ENCODE measurements at places on chromosomes 2 and 18.

DNA sequence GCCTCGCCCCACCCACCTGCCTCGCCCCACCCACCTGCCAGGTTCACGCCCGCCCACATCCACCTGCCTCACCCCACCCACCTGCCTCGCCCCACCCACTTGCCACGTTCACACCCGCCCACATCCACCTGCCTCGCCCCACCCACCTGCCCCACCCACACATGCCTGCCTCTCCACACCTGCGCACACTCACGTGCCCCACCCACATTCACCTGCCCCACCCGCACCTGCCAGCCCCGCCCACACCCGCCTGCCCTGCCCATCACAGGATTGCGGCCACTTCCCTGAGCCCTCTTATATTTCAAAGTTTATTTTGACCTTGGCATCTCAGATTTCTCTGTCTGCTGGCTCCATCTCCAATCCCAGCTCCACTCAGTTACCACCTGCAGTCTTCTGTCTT, 217.5 kb upstream of the SOX11 start:
- DNase-seq, result no peak

GRCh38 chr2:172819943-172820342, 84.3 kb downstream of the RAPGEF4 start:
- DNase-seq, result no peak

DNA sequence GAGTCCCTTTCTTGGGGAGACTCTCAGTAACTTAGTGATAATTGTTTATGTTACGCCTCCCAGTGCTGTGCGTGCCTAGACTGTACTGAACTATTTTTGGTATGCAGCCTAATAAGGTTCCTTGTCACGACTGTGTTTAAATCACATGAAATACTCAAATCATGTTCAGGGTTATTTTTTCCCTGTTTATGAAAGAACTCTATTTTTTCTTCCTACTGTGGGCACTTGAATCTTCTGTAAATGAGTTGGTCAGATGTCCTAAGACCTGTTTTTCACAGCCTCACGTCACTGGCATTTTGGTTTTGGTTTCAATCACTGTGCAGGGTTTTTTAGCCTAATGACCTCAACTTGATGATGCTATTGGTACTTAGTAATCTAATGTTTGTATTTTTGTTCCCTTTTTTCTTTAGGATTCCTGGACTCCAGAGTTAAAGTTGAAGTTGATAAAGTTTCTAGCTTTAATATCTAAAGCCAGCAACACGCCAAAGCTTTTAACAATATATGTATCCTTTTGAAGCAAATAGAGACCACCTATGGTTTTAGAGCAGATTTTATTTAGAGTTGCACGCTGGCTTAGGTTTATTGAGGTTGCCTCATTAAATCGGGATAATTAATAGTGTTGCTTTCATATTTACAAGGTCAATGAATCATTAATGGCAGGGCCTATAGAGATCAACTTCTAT, 24.0 kb downstream of the ARMC9 start:
- DNase-seq, result no peak

DNA sequence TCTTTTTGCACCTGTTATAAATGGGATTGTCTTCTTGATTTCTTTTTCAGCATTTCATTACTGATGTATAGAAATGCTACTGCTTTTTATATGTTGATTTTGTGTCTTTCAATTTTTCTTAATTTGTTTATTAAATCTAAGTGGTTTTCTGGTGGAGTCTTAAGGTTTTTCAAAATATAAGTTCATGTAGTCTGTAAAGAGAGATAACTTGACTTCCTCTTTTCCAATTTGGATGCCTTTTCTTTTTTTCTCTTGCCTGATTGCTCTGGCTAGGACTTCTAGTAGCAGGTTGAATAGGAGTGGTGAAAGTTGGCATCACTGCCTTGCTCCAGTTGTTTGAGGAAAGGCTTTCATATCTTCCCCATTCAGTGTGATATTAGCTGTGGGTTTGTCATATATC, 28.6 kb upstream of the GALNT5 start:
- DNase-seq, result no peak

GRCh38 chr2:60331115-60331809, 222.2 kb downstream of the BCL11A start:
- DNase-seq, result no peak

- no peak for DNase-seq
Measured at GRCh38 chr2:228845162-228845925, 425.7 kb downstream of the PID1 start.

GRCh38 chr2:68225119-68225632, 27.2 kb downstream of the PPP3R1 start:
- peak; percentile 39 for DNase-seq

GRCh38 chr18:80181642-80182461, 65.5 kb downstream of the PARD6G start:
- no peak for DNase-seq

DNA sequence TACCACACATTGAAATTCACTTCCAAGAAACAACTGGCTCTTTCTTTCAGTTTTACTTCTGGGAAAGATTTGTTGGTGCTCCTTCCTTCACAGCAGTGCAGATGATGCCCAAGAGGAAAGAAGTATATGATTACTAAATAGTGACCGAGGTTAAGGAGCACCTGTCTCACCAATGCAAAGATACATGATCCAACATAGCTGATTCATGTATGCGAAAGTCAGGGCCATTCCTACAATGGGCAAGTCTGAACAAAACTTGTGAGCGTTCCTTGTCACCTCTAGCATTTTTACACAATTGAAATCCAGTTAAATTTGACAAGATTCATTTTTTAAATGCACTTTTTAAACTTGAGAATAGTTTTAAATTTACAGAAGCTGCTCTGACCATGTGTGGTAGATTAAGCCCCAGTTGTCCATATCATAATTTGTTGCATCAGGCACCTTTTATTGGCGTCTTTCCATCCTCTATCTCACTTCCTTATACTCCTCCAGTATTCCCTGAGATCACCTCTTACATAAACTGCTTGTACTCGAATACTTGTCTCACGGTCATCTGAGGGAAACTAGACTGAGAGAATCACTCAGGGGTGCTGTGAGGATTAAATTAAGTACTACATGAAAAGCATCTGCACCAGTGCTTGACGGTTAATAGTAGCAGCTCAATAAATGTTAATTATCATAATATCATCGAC, 438.8 kb upstream of the CDH20 start:
- DNase-seq, result no peak

GRCh38 chr2:216478151-216478550, 20.5 kb upstream of the RPL37A start:
- DNase-seq, result no peak

GRCh38 chr2:98494699-98495098, 50.0 kb downstream of the INPP4A start:
- no peak for DNase-seq

GRCh38 chr2:69065735-69066336, 52.9 kb downstream of the ANTXR1 start:
- DNase-seq, result no peak

DNA sequence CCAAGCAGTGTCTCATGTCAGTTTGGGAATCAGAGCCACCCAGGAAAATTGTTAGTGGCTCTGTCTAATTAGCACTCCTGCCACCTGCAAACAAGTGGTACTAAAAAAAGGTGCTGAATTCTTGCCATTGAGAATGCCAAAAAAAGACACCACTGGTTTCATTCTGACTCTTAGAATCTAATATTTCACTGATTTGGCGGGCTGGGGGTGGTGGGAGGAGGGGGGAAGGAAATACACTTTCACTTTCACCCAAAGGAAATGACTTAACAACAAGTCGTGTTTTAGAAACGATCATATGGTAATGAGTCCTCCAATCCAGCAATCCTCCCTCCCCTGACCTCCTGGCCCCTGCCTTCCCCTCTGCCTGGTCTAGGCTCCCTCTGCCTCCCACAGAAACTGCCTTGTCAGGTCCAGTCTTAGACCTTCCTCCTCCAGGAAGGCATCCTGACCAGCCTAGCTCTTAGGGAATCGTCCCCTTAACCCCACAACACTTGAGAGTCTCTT, 4.4 kb upstream of the KLHL29 start:
- DNase-seq, result peak; percentile 38

GRCh38 chr2:145197944-145198343, 678.0 kb upstream of the ZEB2 start:
- DNase-seq, result no peak

- no peak for DNase-seq
Measured at GRCh38 chr2:71129114-71129901, 721 bp downstream of the MCEE start.

- DNase-seq, result no peak
Measured at GRCh38 chr2:237137626-237138323, 52.1 kb downstream of the COPS8 start.

- DNase-seq, result no peak
Measured at GRCh38 chr2:11636593-11637295, 33.3 kb downstream of the NTSR2 start.

GRCh38 chr2:138121666-138122661, 157.7 kb downstream of the HNMT start:
- no peak for DNase-seq

- no peak for DNase-seq
Measured at GRCh38 chr2:206920951-206921350, 18.4 kb upstream of the CPO start.

DNA sequence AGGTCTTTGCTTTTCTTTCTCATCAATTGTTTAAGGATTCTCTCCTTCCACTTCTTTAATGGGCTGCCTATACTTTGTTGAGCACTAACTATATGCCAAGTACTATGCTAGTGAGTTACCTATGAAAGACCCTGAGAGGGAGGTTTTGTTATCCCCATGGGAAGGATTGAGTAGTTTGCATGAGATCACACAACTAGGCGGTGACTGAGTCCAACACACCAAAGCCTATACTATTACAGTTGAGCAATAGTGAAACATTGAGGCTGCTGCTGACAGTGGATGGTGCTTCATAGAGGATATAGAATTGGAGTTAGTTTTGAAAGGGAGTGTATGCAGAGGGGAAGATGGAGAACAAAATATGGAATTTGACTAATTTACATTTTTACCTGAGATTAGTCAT, 15.8 kb downstream of the NABP1 start:
- DNase-seq, result no peak

GRCh38 chr2:210541290-210541902, 15.0 kb upstream of the CPS1 start:
- DNase-seq, result no peak

GRCh38 chr2:169118060-169118459, 48.7 kb downstream of the DHRS9 start:
- no peak for DNase-seq

- no peak for DNase-seq
Measured at GRCh38 chr2:191341436-191341835, 96.2 kb downstream of the MYO1B start.

- DNase-seq, result no peak
Measured at GRCh38 chr2:80395251-80395650, 90.7 kb upstream of the LRRTM1 start.

- no peak for DNase-seq
Measured at GRCh38 chr18:23314672-23315071, 138.4 kb upstream of the RIOK3 start.

GRCh38 chr18:74397572-74397971, 59.5 kb downstream of the DIPK1C start:
- no peak for DNase-seq

- no peak for DNase-seq
Measured at GRCh38 chr2:72128059-72128842, 19.4 kb downstream of the CYP26B1 start.

DNA sequence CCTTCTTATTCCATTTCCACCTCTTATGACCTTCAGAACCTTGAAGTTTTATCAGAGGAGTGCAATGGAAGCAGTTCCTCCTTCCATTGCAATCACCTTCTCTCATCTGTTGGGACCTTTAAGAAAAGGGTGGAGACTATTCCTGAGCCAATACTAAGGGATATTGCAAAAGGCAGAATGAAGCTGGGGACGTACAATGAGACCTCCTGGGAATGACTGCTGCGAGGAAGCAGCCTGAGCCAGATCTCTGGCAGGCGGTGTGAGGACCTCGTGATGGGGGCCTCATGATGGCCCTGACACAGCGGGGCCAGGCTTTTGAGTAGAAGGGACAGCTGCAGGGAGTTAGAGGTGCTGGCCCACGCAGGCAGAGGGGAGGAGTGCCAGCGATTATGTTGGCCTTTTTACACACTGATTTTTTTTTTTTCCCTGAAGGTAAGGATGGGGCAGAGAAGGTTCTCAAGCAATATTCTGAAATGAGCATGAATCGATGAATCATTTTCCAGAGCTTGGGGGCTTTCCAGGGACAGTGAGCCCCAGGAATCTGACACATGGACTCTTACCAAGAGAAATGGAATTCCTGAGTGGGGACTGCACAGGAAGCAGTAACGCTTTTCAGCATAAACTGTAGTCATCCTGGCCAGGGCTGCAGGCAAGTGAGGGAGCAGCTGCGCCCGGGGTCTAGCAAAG, 40.0 kb upstream of the LAPTM4A start:
- no peak for DNase-seq

DNA sequence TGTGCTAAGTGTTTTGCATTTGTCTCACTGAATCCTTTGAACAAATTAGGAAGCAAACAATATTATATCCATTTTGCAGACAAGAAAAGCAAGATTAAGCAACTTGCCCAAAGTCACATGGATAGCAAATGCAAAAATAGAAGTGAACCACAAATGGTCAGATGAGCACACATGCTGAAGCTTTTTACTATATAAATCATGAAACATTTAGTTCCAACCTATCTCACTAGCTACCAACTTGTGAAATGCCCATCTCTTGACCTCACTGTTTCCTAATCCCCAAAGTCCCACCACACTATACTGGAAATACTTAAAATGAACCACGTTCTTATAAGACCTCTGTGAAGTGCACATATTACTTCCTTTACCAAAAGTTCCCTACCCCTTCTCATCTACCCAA, 380.5 kb downstream of the ERBB4 start:
- DNase-seq, result no peak

DNA sequence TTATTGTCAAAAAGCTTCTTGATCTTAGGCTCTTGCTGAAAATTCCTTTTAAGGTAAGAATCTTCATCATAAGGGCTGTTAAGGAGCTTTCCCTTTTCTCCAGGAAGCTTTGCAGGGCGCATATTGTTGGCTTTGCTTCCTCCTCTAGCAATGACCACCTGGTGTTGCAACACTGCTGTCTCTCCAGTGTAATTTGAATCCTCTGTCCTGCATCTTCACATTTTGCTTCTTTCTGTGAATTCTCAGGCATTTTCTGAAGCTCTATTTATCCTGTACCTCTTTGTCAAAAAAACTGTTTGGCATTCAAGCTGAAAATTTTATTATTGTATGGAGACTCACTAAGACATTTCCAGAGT, 533.1 kb upstream of the CHAC2 start:
- DNase-seq, result no peak

DNA sequence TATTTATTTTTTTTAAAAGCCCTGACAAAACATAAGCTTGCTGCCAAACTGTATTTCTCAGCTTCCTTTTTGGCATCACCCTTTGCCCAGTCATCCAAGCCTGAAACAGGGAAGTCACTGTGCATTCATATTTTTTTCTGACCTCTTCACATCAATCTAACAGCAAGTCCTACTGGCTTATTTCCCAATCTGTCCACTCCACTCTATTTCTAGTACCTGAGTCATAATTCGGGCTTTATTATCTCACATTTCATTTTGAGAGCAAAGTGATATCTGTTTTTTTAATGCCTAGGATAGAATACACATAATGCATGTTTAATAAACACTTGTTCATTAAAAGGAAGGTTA, 5.1 kb downstream of the HNMT start:
- DNase-seq, result no peak

- peak; percentile 79 for DNase-seq
Measured at GRCh38 chr2:195535911-195536522, 121.0 kb upstream of the SLC39A10 start.

GRCh38 chr2:225270861-225271260, 128.6 kb upstream of the NYAP2 start:
- peak; percentile 30 for DNase-seq

GRCh38 chr2:111133603-111134002, 12.9 kb downstream of the BCL2L11 start:
- no peak for DNase-seq

Data from CD4-positive, alpha-beta T cell treated with Interleukin-12 subunit alpha and Interleukin-12 subunit beta, for 1 hour (primary cell).